ENCODE measurements at places on chromosomes 3 and 15.

DNA sequence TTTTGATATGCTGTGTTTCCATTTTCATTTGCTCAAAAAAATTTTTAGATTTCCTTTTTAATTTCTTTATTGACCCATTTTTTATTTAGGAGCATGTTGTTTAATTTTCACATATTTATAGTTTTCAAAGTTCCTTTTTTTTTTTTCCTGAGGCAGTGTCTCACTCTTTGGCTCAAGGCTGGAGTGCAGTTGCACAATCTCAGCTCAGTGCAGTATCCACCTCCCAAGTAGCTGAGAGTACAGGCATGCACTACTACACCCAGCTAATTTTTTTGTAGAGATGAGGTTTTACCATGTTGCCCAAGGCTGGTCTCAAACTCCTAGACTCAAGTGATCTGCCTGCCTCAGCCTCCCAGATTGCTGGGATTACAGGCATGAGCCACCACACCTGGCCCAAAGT lies 36.2 kb downstream of the PFN2 start:
- no peak for DNase-seq

DNA sequence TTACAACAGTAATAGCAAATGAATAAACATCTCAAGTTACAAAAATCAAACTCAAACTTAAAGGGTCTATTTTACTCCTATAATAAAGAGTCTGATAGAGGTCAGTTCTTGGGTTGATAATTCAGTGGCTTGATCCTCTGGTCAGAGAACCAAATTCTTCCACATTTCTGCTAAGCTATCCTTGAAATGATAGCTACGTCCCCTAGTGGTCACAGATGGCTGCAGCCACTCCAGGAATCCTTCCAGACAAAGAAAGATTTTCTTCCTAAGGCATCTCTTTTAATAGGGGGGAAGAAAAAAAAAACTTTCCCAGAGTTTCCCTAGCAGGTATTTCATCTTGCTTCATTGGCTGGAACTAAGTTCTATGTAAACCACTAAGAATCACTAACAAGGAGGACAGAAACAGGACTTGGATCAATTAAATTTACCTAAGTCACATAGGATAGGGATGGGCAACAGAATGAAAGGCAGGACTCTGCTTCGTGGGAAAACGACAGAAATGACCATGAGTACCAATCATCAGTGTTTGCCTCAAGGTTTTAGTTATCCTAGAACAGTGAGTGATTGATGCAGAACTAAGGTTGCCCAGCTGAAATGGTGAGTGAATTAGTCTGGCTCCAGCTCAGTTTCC lies 160.7 kb downstream of the STAC start:
- no peak for DNase-seq

DNA sequence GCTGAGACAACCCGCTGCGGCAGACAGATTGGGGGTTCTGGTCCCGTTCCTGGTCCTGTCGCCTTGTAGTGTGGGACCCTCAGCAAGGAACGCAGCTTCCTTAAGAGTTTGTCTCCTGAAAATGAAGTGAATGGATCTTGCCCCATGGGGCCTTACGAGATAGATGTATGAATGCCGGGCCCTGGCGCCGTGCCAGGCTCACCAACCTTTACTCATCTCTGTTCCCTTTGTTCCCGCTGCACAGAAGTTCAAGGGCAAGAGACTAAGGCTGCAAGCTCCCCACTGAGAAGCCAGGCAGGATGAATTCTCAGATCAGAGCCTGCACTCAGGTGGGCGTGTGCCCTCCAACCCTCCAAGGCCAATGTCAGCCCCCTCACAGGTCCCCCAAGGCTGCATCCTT lies 162.7 kb upstream of the IQSEC1 start:
- no peak for DNase-seq

DNA sequence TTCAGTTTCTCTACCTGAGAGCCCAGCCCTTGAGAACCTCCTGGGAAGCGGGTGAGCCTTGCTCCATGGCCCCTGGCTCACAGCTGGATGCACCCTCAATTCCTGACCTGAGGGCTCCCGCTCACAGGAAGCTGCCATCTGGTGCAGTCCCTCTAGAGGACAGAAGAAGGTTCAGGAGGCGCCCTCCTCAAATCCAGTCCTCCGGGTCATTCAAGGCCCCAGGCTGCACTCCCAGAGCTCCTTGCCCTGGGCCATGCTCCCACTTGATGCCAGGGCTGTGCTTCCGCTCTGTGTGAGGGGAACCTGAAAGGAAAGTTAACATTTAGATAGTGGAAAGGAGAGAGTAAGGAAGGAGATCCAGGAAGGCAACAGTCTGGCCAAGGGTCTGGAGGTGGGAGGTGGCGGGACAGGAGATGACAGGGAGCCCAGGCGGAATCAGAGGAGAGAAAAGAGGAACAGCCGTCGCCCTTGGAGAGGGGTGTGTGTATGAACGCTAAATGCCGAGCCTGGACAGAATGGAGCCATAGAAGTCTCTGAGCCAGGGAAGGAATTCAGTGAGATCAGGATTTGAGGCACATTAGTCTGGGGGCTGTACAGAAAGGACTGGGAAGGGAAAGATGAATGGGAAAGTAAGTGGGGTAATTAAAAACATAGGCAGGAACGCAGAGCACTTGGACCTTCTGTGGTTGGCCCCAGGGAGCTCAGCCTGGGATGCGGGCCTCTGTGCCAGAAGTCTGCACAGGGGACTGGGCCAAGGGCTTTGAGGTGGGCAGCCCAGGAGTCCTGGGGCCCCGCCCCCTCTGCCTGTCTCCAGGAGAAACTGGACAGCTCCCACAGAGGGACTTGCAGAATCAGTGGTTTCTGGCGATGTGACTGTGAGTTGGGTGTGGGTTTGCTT lies 26.1 kb downstream of the TBC1D21 start:
- no peak for DNase-seq

DNA sequence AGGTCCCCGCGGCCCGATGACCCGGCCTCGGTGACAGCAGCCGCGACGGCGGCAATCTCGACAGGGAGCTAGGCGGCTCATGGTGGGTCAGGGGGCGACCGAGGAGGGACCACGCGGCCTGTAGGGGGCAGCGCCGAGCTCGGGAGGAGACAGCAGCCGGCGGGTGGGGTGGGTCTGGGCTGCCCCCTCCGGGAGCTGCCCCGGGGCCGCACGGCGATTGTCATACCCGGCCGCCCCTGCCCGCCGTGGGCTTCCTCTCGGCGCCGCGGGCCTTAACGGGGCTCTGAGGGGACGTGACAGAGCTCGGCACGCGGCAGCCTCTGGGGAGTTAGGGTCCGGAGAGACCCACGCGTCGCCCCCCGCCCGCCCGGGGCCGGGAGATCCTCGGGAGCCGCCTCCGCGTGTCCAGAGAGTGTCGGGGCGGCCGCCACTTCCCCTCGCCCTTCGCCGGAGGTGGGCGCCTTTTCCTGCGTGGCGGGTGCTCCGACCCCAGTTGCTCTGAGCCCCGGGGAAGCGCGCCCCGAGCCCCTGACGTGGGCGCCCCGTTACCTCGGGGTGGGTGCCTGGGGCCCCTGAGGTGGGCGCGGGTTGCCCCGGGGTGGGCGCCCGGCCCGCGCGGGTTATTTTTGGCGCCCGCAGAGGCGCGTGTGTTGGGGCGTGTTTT lies 539 bp upstream of the PLCL2 start:
- DNase-seq, result no peak

DNA sequence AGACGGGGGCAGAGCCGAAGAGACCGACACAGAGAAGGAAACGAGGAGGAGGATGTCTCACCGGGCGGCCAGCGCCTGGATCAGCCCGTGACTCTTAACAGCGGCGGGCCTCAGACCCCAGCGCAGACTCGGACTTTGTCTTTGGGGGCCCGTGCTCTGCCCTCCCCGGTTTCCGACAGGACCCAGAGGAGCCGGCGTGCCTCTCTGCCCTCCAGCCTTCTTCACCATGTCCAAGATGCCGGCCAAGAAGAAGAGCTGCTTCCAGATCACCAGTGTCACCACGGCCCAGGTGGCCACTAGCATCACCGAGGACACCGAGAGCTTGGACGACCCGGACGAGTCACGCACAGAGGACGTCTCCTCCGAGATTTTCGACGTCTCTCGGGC lies 1.0 kb downstream of the TSC22D2 start:
- DNase-seq, result peak; percentile 63

DNA sequence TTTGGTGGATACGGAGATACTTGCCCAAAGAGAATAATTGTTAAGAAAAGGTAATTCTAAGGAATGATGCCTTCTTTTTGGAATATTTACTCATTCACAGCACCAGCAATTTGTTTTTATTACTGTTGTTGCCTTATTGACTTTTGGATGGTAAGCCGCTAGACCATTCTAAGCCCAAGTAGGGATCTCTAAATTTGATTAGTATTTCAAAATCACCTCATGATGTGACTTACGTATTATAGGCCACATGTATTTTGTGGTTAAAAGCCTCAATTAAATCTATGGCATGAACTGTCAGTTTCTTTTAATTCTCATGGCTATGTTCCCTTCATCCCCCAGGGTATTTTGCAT lies 94.1 kb downstream of the PLCL2 start:
- no peak for DNase-seq

DNA sequence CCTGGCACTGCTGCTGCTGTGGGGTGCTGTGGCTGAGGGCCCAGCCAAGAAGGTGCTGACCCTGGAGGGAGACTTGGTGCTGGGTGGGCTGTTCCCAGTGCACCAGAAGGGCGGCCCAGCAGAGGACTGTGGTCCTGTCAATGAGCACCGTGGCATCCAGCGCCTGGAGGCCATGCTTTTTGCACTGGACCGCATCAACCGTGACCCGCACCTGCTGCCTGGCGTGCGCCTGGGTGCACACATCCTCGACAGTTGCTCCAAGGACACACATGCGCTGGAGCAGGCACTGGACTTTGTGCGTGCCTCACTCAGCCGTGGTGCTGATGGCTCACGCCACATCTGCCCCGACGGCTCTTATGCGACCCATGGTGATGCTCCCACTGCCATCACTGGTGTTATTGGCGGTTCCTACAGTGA lies 2.1 kb downstream of the GRM2 start:
- DNase-seq, result no peak

GRCh38 chr3:51539291-51539941 lies 897 bp downstream of the RAD54L2 start:
- peak; percentile 7 for DNase-seq

GRCh38 chr3:189883113-189883753 lies 237.5 kb downstream of the P3H2 start:
- DNase-seq, result no peak

GRCh38 chr15:100889385-100890050 lies 9.9 kb downstream of the ALDH1A3 start:
- DNase-seq, result no peak

DNA sequence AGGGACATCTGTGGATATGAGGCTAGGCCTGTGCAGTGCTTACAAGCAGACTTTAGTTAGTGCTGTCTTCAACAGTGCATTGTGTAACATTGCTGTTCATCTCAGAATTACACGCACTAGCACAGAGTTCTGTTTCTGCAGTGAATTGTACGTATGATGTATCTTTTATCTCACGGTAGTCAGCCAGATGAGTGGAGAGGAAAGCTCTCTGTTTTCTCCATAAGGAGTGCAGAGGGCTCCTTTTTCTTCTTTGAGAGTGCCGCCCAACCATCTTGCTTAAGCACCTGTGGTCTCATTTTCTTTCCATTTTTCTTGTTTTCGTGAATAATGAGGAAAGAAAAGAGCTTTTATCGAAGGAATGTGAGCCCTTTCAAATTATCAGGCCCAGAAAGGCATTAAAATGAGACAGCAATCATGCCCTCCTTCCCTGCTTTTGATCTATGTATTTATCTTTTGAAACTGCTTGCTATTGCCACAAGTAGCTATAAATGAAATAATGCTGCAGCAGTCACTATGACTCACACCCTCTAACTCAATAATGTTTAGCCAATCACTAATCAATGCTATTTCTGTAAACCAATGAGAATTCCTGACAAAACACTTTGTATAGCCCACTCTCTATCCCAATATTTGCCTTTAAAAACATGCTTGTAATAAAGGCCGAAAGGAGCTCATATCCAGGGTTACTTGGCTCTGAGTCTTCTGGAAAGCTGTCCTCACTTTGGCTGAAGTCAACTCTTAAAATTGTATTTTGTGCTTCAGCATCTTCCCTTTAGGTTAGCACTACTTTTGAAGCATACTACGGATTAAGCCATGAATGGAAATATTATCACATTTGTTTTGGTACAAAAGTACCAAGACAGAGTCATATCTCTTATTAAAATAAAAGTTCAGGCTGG lies 226.0 kb upstream of the P2RY1 start:
- DNase-seq, result no peak

DNA sequence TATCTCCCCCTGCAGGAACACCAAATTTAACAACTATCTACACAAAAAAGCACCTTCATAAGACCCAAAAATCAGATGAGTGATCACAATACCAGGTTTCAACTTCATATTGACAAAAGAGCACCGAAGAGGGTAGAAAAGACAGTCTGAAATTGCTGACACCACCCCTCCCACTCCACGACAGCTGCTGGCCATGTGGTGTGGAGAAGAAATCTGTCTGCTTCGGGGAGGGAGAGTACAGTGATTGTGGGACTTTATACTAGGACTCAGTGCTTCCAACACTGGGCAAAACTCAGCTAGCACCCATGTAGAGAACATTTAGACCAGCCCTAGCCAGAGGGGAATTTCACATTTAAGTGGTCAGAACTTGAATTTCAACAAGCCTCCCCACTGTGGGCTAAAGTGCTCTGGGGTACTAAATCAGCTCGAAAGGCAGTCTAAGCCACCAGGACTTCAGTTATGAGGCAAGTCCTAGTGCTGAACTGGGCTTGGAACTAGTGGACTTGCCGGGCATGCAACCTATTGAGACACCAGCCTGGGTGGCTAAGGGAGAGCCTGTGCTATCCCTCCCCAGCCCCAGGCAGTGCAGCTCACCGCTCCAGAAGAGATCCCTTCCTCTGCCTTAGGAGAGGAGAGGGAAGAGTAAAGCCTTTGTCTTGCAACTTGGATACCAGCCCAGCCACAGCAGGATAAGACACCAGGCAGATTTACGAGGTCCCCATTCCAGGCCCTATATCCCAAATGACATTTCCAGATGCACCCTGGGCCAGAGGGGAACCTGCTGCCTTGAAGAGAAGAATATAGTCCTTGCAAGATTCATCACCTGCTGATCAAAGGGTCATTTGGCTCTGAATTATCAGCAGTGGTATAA lies 44.6 kb upstream of the POU1F1 start:
- no peak for DNase-seq

DNA sequence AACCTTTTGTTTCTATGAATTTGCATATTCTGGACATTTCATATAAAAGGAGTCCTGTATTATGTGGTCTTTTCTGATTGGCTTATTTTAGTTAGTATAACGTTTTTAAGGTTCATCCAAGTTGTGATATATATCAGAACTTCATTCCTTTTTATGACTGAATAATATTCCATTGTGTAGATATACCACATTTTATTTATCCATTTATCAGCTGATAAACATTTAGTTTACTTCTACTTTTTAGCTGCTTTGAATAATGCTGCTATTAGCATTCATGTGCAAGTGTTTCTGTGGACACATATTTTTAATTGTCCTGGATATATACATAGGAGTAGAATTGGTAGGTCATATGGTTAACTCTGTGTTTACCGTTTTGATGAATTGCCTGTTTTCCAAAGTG lies 498.5 kb upstream of the ADAMTS9 start:
- DNase-seq, result no peak
